ENCODE measurements at places on chromosomes 5 and 9.

GRCh38 chr9:123311250-123311752 lies 42.9 kb upstream of the STRBP start:
- no peak for DNase-seq

- DNase-seq: no peak
Observed at GRCh38 chr9:135225619-135226228, 138.3 kb downstream of the OLFM1 start.

DNA sequence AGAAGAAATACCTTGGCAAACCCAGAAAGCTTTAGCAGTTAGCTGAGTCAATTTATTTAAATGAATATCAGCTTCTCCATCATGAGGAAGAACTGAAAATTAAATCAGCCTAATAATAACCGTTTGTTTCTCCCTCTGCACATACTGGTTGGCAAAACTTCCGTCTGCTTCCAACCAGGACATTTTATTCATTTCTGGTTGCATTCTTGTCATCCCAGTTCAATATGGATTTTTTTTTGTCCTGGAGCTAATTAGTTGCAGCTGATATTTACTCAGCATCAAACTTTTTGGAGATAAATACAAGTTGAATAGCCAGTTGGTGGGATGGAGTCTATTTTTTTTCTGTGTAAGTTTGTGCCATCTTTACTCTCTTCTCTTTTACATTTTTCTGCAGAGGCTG lies 126.5 kb upstream of the GDNF start:
- DNase-seq: no peak

GRCh38 chr9:94719878-94720277 lies 6.6 kb upstream of the AOPEP start:
- DNase-seq: no peak

GRCh38 chr9:129716091-129716490 lies 36.8 kb downstream of the PTGES start:
- DNase-seq: no peak

DNA sequence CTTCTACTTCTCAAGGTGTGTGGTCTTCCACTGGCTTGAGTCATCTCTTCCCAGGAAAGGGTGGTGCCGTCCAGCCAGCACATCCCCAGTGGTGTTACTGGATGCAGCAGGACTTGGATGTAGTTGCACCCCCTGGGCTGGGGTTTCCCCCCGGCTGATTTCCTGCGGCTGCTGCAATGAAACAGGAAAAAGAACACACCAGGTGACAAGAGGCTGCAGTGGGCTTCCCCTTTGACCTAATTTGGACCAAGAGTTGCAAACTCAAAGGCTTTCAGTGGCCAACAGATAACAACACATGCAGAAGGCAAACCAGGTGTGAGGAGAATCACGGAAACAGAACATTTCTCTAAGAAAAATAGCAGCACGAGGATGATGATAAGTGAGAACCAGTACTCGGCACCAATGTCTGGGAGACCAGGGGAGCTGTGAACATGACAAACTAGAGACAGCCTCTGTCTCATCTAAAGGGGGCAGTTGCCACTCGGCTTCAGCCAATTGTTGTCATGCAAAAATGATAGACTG lies 83.7 kb downstream of the PDE6A start:
- peak; percentile 6 for DNase-seq

DNA sequence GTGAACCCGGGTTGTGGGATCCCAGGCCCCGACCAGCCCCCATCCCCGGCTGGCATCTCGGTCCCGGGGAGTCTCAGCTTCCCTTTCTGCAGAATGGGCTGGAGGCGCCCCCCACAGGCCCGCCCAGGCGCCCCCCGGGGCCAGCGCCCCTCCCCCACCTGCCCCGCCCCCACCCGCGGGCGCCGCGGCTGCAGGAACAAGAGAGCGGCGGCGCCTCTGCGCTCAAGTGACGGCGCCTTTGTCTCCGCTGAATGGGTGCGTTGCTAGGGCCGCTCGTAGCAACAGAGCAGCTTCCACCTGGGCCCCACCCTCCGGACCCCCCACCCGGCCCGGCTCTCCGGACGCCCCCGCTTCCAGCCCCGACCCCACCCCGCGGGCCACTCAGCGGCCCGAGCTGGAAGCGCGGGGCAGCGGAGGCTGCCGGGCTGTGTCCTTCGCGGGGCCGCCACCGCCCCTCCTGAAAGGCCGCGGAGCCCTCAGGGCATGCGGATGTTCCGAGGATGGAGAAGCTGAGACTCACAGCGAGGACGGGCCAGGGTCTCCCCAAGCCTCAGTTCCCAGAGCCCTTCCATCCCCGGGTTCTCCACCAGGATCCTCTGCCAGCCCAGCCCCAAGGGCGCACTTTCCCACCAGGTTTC lies 27.5 kb downstream of the ADGRD2 start:
- DNase-seq: no peak

GRCh38 chr9:79470954-79471353 lies 100.8 kb upstream of the TLE4 start:
- DNase-seq: no peak

- no peak for DNase-seq
Observed at GRCh38 chr5:89932771-89933181, 476.8 kb downstream of the CETN3 start.

DNA sequence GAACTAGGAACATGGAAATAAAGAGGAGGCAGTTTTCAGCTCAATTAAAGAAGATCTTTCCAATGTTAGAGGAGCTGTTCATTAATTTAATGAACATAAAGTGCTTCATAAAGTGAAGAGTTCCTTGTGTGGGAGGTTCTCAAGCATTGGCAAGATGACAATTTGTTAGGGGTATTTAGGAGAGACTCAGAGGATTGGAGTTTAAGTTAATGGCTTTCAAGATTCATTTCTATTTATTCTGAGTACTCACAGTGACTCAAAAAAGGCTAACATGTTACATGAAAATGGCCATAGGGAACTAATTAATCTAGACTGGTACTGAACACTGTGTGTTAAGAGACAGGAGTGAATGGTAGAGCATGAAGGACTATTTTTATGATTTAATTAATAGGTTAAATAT lies 55.4 kb upstream of the CDH12 start:
- no peak for DNase-seq

- DNase-seq: no peak
Observed at GRCh38 chr9:132840980-132841379, 37.1 kb downstream of the AK8 start.

GRCh38 chr5:2802693-2803365 lies 51.4 kb upstream of the IRX2 start:
- no peak for DNase-seq

- DNase-seq: no peak
Observed at GRCh38 chr9:38029915-38030638, 39.0 kb downstream of the SHB start.
